ENCODE measurements at places on chromosomes 1 and 21. TPM values are rescaled to one million over a fixed set of nuclear protein-coding genes. Genes with fewer than 3 reads are reported as not detected.
A peak's percentile ranks its signal among the peaks of the same experiment; 100 is the strongest.

The IGFN1 gene
- 0.25 TPM for total RNA-seq

The SLC6A17 gene
- 6.7 TPM for total RNA-seq

The NBPF6 gene
- not detected for total RNA-seq

DNA sequence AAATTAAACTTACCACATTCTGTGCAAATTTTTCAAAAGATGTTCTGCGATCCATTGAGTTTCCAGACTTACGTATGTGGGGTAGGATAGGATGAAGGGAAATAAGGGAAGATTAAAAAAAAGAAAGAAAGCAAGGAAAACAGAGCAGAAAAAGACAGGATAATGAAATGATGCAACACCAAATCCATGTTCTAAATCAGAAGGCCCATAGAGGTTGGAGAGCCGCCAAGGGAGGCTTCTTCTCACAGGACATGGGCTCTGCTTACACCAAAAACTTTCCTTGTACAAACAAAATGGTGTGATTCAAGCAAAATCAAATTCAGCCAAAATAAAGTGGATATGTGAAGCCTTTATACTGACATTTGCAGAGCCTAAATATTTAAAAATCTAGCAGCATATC is 189.5 kb upstream of the GREM2 start:
- H3K4me1 ChIP-seq, result no peaks in the 10 kb centered on the region
- no peak for DNase-seq
- no peak overlapping the region for H3K27ac ChIP-seq
- H3K4me3 ChIP-seq, result no peak overlapping the region
- no peaks in the 10 kb centered on the region for H3K36me3 ChIP-seq

GRCh38 chr1:160217481-160218051 is 12.4 kb downstream of the PEA15 start:
- no peak overlapping the region for H3K27ac ChIP-seq
- H3K27me3 ChIP-seq, result no peaks in the 10 kb centered on the region
- H3K36me3 ChIP-seq, result no peaks in the 10 kb centered on the region
- H3K4me1 ChIP-seq, result no peaks in the 10 kb centered on the region
- H3K4me3 ChIP-seq, result no peak overlapping the region
- DNase-seq, result no peak

DNA sequence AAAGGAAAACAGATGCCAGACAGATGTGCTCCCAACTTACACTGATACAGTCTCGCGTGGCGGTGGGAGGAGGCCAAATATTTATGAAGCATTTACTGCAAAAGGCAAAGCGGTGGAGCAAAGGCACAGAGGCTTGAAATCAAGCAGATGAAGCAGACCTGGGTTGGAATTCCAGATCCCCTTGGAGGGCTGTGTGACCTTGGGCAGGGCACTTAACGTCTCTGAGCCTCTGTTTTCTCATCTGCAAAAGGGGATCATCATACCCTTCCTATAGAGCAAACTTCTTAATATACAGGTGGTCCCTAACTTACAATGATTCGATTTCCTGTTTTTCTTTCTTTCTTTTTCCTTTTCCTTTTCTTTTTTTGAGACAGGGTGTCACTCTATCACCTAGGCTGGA is 54.1 kb downstream of the IGSF21 start:
- no peak for DNase-seq
- peaks cover 2% of the 10 kb centered on the region for H3K4me1 ChIP-seq
- H3K27ac ChIP-seq, result no peak overlapping the region
- H3K27me3 ChIP-seq, result no peaks in the 10 kb centered on the region
- H3K36me3 ChIP-seq, result no peaks in the 10 kb centered on the region
- H3K4me3 ChIP-seq, result no peak overlapping the region

The CRP gene
- total RNA-seq, result not detected

The BRDT gene
- not detected for total RNA-seq

- no peak overlapping the region for H3K27ac ChIP-seq
- no peaks in the 10 kb centered on the region for H3K27me3 ChIP-seq
- no peaks in the 10 kb centered on the region for H3K36me3 ChIP-seq
- H3K4me1 ChIP-seq, result no peaks in the 10 kb centered on the region
These were observed 80.7 kb downstream of the TGFB2 start for GRCh38 chr1:218425647-218426342.

- H3K36me3 ChIP-seq, result no peaks in the 10 kb centered on the region
- H3K27ac ChIP-seq, result no peak overlapping the region
- no peak overlapping the region for H3K4me3 ChIP-seq
- H3K27me3 ChIP-seq, result no peaks in the 10 kb centered on the region
- DNase-seq, result no peak
These were observed 122.9 kb downstream of the MAST2 start for GRCh38 chr1:45926330-45926729.

The KCNT2 gene
- 1.1 TPM for total RNA-seq

DNA sequence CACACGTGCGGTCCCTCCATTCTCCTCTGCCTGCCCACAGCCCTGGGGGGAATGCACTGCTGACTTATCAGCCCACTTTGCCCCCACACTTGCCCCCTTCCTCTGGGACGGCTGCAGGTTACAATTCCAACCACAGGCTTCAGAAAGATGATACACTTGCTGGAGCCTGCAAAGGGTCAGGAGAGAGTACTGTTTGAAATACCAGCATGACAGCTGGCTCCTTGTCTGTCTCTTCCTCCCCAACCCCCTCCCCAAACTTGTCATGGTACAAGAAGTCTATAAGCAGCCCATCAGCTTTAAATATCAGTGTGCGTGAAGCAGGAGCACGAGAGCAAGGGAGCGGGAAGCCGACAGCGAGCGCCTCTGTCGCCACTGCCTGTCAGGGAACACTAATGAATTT is 62.4 kb downstream of the ERI3 start:
- no peak overlapping the region for H3K4me3 ChIP-seq
- no peaks in the 10 kb centered on the region for H3K4me1 ChIP-seq
- no peak for DNase-seq
- peaks cover 5% of the 10 kb centered on the region for H3K36me3 ChIP-seq

The DYNLT4 gene
- total RNA-seq, result 4.8 TPM

The KRTAP10-8 gene
- total RNA-seq, result not detected

The DONSON gene
- 3.4 TPM for total RNA-seq

The OR2L8 gene
- total RNA-seq, result not detected

- H3K4me3 ChIP-seq, result no peak overlapping the region
- no peaks in the 10 kb centered on the region for H3K27me3 ChIP-seq
- no peak for DNase-seq
- H3K27ac ChIP-seq, result no peak overlapping the region
- no peaks in the 10 kb centered on the region for H3K36me3 ChIP-seq
- H3K4me1 ChIP-seq, result no peaks in the 10 kb centered on the region
These were observed 18.8 kb downstream of the C1orf52 start for GRCh38 chr1:85240643-85241042.

The CGN gene
- 1.4 TPM for total RNA-seq

The SMIM12 gene
- total RNA-seq, result 39.6 TPM

The YIPF1 gene
- 37.7 TPM for total RNA-seq

The PTPRC gene
- total RNA-seq, result 16.6 TPM

The SPRR2F gene
- not detected for total RNA-seq

GRCh38 chr1:202084791-202085681 is 37.7 kb upstream of the GPR37L1 start:
- no peaks in the 10 kb centered on the region for H3K4me1 ChIP-seq
- no peaks in the 10 kb centered on the region for H3K27me3 ChIP-seq
- H3K27ac ChIP-seq, result no peak overlapping the region
- H3K36me3 ChIP-seq, result no peaks in the 10 kb centered on the region

GRCh38 chr1:198686069-198686728 is 47.4 kb downstream of the PTPRC start:
- no peak for DNase-seq
- no peaks in the 10 kb centered on the region for H3K36me3 ChIP-seq
- H3K27me3 ChIP-seq, result no peaks in the 10 kb centered on the region
- no peaks in the 10 kb centered on the region for H3K4me1 ChIP-seq
- H3K27ac ChIP-seq, result no peak overlapping the region
- H3K4me3 ChIP-seq, result no peak overlapping the region

The F5 gene
- total RNA-seq, result not detected

The C1orf116 gene
- total RNA-seq, result 1.0 TPM

- H3K4me3 ChIP-seq, result no peak overlapping the region
- no peaks in the 10 kb centered on the region for H3K36me3 ChIP-seq
- H3K27me3 ChIP-seq, result no peaks in the 10 kb centered on the region
- no peak overlapping the region for H3K27ac ChIP-seq
These were observed 118.0 kb upstream of the MARK1 start for GRCh38 chr1:220409771-220410595.

DNA sequence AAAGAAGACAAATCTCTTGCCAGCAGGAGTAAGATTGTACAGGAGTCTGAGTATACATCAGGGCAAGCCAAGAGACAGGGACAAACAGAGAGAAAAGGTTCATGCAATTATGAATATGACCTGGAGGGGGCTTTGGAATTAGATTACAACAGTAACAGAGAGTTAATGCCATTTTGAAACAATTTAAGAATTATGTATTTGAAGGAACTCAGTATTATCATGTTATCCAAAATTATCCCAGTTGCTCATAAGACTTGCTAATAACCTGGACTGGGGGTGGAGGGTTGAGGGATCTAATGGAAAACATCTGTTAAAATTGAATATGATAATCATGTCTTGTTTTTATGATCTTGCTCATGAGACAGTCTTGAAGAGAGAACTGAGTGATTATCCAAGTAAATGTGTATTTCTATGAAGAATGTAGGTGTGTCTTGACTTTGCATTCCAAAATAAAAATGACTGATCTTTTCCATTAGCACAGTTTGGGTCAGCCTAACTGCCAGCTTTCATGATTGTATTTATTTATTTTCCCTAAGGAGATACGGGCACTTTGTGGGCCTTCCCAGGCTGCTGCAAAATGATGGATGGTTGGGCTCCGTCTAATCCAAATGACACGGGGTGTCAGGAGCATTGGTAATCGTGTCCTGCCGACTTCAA is 117.7 kb downstream of the ERG start:
- DNase-seq, result no peak
- no peaks in the 10 kb centered on the region for H3K36me3 ChIP-seq
- no peak overlapping the region for H3K27ac ChIP-seq
- H3K4me1 ChIP-seq, result no peaks in the 10 kb centered on the region
- no peak overlapping the region for H3K4me3 ChIP-seq
- no peaks in the 10 kb centered on the region for H3K27me3 ChIP-seq

The SH2D5 gene
- 0.54 TPM for total RNA-seq

The C1QTNF12 gene
- total RNA-seq, result 0.28 TPM

DNA sequence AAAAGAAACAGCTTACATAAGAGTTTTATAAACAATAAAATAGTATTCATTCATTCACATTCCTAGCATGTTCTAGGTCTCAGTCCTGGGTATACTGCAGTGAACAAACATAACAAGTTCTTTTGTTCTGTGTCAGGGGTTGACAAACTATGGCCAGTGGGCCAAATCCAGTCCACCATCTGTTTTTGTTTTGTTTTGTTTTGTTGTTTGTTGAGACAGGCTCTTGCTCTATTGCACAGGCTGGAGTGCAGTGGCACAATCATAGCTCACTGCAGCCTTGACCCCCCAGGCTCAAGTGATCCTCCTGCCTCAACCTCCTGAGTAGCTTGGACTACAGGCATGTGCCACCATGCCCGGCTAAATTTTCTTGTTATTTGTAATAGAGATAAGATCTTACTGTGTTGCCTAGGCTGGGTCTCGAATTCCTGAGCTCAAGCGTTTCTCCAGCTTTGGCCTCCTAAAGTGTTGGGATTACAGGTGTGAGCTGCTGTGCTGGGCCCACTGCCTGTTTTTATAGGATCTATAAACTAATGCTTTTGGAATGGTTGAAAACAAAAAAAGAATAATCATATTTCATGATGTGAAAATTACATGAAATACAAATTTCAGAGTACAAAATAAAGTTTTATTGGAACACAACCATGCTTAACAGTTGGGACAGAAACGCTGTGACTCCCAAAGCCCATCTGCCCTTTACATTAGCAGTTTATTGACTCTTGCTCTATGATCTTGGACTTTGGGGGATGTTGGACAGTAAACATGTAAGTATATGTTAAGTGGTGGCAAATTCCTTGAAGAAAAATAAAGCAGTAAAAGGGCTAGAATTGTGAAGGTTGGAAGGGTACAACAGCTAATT is 17.9 kb downstream of the CAPZA1 start:
- H3K27ac ChIP-seq, result no peak overlapping the region
- H3K27me3 ChIP-seq, result no peaks in the 10 kb centered on the region
- no peak for DNase-seq
- no peaks in the 10 kb centered on the region for H3K36me3 ChIP-seq

GRCh38 chr1:184827600-184828368 is 73.1 kb upstream of the EDEM3 start:
- H3K27ac ChIP-seq, result peak overlapping the region; percentile 67
- H3K4me3 ChIP-seq, result no peak overlapping the region
- H3K4me1 ChIP-seq, result peaks cover 8% of the 10 kb centered on the region
- no peak for DNase-seq
- no peaks in the 10 kb centered on the region for H3K27me3 ChIP-seq

The SPRR1A gene
- total RNA-seq, result not detected

The ACAP3 gene
- 39.1 TPM for total RNA-seq

DNA sequence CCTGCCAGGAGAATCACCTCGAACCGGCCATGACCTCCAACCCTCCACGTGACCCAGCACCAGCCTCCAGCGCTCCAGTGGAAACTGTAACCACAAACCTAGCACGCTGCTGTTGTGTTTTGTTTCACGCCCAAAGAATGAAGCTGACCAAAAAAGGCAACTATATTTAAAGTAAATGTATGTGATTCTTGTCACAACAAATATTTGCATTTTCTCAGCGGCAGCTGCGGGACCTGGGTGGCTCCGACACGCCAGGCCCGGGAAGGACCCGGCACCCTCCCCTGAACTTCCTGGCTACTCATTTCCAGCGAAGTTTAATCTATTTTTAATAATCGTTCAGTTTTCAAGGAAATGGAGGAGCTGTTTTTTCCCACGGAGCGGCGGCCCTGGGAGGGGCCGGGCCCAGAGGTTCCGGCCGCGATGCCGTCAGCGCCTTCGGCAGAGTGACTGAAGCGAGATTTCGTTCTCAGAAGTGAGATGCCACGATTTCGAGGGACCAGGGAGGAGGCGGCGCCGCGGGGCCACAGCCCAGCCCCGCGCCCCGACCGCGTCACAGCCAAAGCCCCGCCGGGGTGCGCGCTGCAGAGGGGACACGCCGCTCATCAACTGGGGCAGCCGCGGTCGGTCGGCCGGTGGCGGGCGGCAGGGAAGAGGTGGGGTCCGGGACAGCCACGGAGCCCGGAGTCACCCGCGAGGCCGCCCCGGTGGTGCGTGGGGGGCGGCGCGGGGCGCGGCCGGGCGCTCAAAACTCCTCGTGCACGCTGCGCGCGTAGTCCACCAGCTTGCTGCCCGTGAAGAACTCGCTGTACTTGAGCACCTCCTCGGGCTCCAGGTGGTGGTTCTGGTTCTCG is 3.0 kb upstream of the TNFRSF4 start:
- no peak for DNase-seq
- H3K27me3 ChIP-seq, result no peaks in the 10 kb centered on the region
- H3K4me1 ChIP-seq, result peaks cover 8% of the 10 kb centered on the region
- no peak overlapping the region for H3K4me3 ChIP-seq

- DNase-seq, result no peak
- H3K4me1 ChIP-seq, result no peaks in the 10 kb centered on the region
- H3K4me3 ChIP-seq, result no peak overlapping the region
- no peak overlapping the region for H3K27ac ChIP-seq
- H3K27me3 ChIP-seq, result no peaks in the 10 kb centered on the region
These were observed 66.8 kb downstream of the TTC3 start for GRCh38 chr21:37139902-37140301.

The MYBPHL gene
- 0.68 TPM for total RNA-seq

The OR2L2 gene
- not detected for total RNA-seq

The ADAMTS1 gene
- total RNA-seq, result 71.4 TPM

The APCS gene
- not detected for total RNA-seq

Data from adrenal gland (tissue), 19 donors.